ENCODE measurements at places on chromosomes 5 and 9.

DNA sequence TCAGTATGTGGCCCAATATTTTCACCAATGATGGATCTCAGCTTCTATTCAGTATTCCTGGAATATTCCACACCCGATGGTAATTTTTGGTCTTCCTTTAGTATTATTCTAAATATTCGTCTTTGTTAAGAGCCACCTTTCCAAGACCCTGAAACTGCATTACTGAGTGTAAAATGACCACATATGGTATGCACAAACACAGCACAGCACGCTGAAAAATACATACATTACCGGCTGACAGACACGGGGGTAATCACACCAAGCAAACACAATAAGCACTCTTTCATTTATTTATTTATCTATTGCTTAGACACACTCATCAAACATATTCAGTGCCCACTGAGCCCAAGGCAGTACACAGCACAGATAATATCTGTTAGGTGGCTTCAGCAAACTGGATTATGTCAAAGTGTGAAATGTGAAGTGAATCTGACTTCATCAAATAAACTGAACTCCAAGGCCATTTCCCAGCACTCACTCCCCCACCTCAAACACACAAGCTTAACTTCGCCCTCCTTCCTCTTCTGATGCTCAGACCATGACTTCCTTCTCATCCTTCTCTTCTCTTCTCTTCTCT, 1637.8 kb upstream of the C9orf72 start:
- DNase-seq: no peak

- DNase-seq: no peak
Measured at GRCh38 chr9:21081451-21081850, 3.7 kb upstream of the IFNB1 start.

DNA sequence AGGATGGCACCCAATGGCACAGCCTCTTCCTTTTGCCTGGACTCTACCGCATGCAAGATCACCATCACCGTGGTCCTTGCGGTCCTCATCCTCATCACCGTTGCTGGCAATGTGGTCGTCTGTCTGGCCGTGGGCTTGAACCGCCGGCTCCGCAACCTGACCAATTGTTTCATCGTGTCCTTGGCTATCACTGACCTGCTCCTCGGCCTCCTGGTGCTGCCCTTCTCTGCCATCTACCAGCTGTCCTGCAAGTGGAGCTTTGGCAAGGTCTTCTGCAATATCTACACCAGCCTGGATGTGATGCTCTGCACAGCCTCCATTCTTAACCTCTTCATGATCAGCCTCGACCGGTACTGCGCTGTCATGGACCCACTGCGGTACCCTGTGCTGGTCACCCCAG, 25.4 kb downstream of the HRH2 start:
- DNase-seq: no peak

- no peak for DNase-seq
Measured at GRCh38 chr9:119675951-119676350, 306.7 kb upstream of the BRINP1 start.

GRCh38 chr9:69818750-69819345, 1.8 kb upstream of the CFAP95 start:
- DNase-seq: no peak

- no peak for DNase-seq
Measured at GRCh38 chr5:141779503-141779973, 97.5 kb upstream of the ARAP3 start.
